Activated T-helper 1 cell treated with Interleukin-2 at 50 U/mL for 16 hours (primary cell): ENCODE measurements at places on chromosomes 4 and X.

DNA sequence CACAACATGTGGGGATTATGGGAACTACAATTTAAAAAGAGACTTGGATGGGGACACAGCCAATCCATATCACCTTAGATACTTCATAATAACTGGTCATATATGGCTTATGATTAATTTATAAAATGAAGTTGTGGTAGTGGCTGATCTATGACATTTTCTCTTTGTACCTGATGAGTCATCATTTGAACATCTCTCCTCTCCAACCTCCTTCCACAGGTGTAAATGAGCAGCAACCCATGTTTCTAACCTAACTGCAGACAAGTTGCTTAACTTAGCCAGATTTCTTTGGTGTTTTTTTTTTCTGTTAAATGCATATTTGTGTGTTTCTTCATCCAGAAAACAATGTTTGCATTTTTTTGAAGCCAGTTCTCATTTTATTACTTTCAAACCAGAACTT is 42.6 kb downstream of the SPANXA2 start:
- DNase-seq: no peak

GRCh38 chrX:137915466-137915865 is 349.5 kb downstream of the ZIC3 start:
- DNase-seq: no peak

- DNase-seq: no peak
Measured at GRCh38 chr4:65538571-65538970, 131.7 kb downstream of the EPHA5 start.

DNA sequence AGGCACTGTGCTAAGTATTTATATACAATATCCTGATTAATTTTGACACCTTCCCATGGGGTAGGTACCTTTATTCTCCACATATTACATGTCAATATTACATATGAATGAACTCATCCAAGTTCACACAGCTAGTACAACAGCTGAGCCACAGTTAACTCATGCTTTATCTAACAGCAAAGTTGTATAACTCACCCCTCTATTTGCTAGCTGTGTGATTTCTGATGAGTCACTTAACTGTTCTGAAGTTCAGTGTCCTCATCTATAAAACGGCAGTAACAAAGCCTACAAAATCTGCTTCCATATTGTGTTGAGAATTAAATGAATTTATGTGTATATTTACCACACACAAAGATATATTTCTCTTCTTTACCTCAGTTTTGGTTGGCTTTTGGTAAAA is 48.2 kb upstream of the KDR start:
- DNase-seq: no peak

- no peak for DNase-seq
Measured at GRCh38 chr4:55029821-55030503, 95.4 kb downstream of the KDR start.

DNA sequence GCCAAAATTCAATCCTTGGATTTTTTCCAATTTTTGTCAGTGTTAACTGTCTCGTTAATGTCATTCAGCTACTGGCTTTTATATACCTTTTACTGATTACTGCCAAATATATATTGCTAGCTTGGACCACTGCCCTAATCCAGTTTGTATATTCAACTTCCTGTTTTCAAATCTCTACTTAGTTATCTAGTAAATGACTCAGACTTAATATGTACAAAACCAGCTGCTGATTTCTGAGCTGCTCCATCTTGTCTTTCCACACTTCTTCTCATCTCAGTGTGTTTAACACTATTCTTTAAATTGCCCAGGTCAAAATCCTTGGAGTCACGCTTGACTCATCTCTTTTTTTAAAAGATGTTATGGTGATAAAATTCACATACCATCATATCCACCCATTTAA is 1196.7 kb downstream of the RAPGEF2 start:
- no peak for DNase-seq
